ENCODE measurements at places on chromosomes 7 and 10.

DNA sequence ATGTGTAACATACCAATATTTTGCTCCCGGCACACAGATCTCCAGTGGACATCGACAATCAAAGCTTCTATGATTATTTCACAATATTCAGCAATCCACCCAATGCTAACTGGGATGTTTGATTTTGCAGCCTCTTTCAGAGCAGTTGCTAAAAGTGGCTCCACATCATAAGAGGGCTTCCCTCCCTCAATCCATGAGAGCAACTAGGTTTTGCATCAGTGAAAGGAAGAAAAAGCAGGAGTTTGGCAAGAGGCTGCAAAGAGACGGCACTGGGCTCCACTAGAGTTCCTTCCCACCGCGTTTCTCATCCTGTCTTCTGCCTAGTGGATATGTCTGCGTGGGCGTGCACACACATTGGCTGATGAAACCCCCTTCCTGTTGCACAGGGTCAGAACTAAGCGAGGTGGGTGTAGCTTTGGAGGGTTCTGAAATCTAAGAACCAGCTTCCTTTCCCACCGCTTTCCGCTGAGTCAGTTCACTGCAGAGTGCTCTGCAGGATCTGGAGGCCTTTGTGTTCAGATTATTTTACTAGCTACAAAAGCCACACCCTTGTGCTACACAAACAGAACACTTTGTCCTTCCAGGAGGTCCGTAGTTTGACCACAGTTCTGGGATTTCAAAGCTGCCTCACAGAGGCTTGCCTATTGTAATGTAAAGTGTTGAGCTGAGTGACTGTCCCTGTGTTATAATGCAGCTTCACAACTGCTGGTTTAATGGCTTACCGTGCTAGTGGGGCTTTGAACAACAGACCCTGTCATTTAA is 28.1 kb downstream of the ARL4A start:
- DNase-seq: no peak

- DNase-seq: no peak
Measured at GRCh38 chr10:70780772-70781171, 4.4 kb downstream of the TBATA start.

DNA sequence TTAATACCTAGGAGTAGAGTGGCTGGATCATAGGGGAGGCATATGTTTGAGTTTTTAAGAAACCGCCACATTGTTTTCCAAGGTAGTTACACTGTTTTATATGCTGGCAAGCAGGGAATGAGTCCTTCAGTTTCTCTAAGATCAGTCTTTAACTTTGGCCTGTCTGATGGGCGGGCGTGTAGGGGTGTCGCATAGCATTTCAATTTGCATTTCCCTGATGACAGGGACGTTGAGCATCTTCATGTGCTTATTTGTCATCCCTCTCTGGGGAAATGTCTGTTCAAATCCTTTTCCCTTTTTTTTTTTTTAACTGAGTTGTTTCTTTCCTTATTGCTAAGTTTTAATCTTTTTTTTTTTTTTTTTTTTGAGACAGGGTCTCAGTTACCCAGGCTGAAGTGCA is 9.8 kb downstream of the MTG1 start:
- DNase-seq: no peak

DNA sequence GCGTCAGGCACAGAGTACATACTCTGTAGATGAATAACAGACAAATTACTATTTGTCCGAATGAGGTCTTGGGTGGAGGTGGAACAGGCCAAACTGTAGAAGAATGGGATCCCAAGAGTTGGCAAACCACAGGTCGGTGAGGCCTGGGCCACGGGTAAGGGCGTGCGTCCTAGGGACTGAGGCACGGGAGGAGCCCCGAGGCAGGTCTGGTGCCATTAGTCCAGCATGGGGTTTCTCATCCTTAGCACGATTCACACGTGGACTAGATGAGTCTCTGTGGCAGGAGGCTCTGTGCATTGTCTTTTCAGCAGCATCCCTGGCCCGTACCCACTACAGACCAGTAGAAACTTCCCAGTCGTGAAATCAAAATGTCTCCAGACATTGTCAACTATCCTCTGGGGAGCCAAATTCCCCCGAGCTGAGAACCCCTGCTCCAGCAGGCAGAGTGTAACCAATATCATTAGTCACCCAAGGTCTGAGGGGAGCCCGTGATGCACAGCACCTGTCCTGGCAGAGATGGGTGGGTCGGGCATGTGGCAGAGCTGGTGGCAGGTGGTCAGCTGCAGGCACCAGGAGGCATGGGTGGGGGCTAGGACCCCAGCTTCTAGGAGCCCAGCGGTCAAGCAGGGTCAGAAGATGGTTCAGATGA is 61.3 kb downstream of the COL13A1 start:
- no peak for DNase-seq

- no peak for DNase-seq
Measured at GRCh38 chr10:111784946-111785465, 398.6 kb downstream of the GPAM start.

GRCh38 chr10:4177791-4178190 is 392.8 kb upstream of the KLF6 start:
- no peak for DNase-seq

DNA sequence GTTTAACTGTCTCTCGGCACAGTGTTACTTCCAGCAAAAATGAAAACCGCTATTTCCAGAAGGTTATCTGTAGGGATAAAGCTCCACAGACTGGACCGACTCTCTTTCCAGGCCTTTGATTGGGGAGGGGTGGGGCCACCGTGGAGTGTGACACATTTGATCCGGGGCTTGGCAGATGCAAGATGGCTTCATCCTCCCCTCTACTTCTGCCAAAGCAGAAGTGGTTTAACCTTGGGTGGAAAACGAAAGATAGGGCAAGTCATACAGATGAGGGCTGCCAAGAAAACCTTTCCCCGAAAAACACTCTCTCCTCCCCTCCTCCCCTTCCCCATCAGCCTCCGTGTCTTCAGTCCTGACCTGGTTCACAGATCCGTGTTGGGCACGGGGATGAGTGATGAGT is 139.7 kb upstream of the SH2B2 start:
- no peak for DNase-seq

DNA sequence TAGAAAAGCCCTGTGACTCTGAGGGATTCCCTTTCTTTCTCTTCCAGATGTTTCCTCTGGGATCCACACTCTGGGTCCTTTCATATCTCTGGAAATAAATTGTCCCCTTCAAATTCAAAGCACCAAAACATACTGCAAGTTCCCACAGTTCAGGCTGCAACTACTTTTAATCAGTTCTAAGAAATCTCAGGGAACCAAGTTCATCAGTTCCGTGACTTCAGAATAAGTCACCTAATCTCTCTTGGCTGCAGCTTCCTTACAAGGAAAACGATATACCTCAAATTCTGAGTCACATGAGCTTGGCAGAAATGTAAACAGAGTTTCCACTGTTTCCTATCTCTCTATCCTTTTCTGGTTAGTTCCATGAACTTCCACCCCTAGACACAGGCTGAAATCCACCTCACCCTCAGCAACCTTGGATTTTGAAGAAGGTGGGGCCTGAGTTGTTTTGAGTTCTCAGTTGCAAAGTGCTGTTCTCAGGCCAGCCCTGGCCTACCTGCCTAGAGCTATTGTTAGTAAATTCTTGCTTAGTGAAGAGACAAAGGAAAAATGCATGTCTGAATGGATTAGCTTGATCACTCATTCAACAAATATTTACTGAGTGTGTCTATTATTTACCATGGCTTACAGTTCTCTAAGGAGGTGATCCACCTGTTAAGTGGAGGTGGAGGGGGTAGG is 59.3 kb upstream of the IL6 start:
- DNase-seq: no peak

GRCh38 chr7:5218564-5219360 is 28.7 kb downstream of the WIPI2 start:
- no peak for DNase-seq

DNA sequence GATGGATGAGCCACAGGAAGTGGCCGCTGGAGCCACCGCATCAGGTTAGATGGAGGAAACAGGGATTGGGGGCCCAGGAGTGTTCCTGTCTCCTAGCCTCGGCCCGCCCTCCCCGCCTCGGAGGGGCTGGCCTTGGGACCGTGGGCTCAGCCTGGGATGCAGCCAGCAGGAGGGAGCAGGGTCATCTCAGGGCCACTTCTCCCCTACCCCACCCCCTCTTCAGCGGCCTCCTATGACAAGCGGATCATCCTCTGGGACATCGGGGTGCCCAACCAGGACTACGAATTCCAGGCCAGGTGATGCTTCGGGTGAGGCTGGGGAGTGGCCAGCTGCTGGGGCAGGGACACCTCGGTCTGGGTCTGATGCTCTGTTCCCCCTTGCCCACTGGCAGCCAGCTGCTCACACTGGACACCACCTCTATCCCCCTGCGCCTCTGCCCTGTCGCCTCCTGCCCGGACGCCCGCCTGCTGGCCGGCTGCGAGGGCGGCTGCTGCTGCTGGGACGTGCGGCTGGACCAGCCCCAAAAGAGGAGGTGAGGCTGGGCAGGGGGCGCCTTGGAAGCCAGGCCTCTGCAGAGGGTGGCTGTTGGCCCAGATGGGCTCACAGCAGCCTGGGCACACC is 4.7 kb downstream of the LRWD1 start:
- peak; percentile 6 for DNase-seq

DNA sequence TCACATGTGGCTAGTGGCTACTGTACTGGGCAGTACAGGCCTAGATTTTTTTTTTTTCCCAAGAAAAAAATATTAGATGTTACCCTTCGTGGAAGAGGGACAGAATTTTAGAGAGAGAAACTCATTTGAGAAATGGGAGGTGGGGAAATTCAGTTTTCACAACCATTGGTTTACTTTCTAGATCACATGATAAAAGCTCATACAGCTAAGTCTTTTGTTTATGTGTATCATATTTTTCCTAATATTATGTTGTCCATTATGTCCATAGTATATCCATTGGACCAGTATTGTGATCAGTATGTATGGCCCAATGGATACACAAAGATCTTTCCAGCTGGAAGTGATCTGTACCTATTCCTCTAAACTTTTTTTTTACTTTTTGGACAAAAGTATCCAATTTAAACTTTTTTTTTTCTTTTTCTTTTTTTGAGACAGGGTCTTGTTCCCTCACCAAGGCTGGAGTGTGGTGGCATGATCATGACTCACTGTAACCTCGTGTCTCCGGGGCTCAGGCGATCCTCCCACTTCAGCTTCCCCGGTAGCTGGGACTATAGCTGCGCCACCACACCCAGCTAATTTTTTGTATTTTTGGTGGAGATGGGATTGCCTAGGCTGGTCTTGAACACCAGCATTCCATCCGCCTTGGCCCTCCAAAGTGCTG is 4.1 kb downstream of the CALU start:
- no peak for DNase-seq

- DNase-seq: no peak
Measured at GRCh38 chr7:20326342-20326741, 4.4 kb upstream of the ITGB8 start.

DNA sequence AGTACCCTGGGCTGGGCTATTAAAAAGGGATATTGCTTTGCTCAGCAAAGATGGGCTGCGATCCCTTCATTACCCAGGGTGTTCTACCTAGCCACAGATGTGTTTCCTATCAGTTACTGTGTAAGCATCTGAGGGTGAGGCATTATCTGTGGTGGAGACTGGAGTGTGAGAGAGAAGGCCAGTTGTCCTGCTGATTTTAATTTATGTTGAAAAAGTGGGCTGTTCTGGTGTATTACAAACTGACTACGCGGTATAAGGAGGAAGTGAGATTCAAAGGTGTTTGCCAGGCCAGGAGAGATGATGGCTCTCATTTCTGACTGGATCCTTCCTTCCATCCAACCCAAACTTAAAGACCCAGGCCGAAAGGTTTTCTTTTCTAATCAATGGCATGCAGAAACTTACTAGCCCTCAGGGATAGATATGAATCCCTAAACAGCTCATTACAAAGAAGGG is 7.6 kb downstream of the TCF7L2 start:
- DNase-seq: no peak

- DNase-seq: no peak
Measured at GRCh38 chr7:81272176-81272575, 353.3 kb upstream of the SEMA3C start.

DNA sequence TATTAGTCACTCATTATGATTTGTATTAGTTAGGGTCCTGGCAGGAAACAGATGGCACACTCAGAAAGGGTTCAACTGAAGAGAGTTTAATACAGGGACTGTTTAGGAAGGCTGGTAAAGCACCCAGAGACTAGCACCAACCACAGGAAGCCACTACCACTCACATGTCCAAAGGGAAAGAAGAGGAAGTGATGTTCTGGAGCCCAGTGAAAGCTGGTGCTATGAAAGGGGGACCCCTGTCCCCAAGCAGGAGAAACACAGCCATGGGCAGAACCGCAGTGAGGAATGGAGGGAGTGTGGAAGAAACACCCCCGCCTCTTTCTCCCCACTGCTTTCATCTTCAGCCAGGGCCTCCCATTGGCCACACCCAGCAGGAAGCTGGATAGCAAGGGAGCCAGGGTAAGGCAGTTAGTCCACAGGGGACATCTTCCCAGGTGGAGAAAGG is 3.2 kb upstream of the VSIR start:
- no peak for DNase-seq

- no peak for DNase-seq
Measured at GRCh38 chr10:47371629-47372485, 12.2 kb downstream of the ZNF488 start.

- DNase-seq: no peak
Measured at GRCh38 chr7:66100408-66101050, 14.1 kb upstream of the CRCP start.

DNA sequence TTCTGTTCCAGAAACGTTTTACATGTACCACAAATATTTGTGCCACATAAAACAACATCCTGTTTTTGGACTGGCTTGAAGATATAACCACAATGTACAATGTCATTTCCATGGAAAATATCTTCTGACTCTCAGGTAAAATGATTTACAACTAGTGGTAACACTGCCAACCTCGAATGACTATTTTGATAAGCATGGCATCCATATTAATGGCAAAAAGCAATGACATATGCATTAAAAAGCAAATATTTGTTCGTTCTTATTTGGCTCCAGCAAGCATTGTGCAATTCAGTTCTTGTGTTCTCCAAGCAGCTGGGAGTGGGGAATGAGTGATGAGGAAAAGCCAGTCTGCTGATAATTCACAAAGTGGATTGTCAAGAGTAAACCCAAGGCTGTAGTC is 289.0 kb downstream of the PLXDC2 start:
- no peak for DNase-seq

GRCh38 chr10:72041491-72041890 is 46.9 kb downstream of the SPOCK2 start:
- DNase-seq: no peak

DNA sequence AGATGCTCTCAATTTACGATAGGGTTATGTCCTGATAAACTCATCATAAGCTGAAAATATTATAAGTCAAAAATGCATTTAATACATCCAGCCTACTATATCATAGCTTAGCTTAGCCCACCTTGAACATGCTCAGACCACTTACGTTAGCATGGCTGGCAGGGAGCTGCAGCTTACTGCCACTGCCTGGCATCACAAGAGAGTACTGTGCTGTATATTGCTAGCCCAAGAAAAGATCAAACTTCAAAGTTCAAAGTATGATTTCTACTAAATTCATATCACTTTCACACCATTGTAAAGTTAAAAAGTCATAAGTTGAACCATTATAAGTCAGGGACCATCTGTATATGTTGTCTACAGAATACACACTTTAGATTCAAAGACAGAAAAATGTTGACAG is 91.6 kb downstream of the HYCC1 start:
- DNase-seq: no peak

DNA sequence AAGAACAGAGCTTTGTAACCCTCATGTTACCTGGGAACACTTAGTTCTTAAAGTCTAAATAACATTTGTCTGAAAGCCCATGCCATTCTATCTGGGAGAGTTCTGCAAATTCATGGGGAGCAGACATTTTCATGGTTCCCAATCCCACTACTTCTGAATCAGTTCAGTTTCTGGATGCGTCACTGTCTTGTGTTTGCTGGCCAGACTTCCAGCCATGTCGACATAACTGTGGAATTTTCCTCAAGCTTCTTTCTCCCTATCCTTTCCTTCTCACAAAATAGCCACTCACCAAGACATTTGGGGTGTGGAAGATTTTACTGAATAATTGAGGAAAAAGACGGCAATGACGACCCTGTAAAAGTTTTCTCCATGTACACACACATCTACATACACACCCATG is 272.5 kb downstream of the NEBL start:
- no peak for DNase-seq
